ENCODE measurements at places on chromosomes 5 and 9.

GRCh38 chr5:86546582-86546981 lies 71.2 kb upstream of the COX7C start:
- no peak for DNase-seq

GRCh38 chr9:104747245-104747564 lies 278 bp upstream of the NIPSNAP3A start:
- DNase-seq = no peak

GRCh38 chr9:95556521-95556920 lies 39.8 kb upstream of the PTCH1 start:
- no peak for DNase-seq

- DNase-seq = no peak
Measured at GRCh38 chr5:175690025-175690424, 32.2 kb downstream of the HRH2 start.
